ENCODE measurements at places on chromosomes 2 and 18.

DNA sequence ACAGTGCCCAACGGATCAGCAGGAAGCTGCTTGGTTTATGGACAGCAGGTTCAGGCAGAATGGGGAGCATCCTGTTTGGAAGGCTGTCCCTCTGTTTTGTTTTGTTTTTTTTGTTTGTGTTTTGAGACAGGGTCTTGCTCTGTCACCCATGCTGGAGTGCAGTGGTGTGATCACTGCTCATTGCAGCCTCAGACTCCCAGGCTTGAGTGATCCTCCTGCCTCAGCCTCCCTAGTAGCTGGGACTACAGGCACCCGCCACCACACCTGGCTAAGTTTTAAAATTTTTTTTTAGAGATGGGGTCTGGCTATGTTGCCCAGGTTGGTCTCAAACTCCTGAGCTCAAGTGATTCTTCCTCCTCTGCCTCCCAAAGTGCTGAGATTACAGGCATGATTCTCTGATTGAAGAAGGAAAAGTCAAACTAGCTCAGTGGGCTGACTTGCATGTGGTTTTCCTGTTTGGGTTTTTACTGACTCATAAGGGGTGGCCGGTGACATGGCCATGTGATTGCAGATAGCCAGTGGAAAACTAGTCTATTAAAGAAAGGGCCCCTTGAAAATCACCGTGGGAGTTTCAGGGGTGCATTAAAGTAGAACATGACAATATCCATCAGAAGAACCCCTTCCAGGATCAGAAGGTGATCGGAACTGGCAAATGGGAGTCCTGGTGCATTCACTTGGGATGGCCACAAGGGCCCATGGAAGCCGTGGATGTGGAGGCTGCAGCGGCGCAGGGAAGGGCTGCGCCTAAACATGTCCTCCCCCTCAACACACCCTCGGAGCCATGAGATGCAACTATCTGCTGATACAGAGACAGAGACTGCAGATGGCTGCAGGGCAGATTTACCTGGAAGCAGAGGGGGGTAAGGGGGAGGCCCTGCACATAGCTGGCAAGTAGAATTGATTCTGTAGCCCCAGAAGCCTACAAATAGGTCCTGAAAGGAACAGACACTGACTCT lies 26.5 kb downstream of the AQP12B start:
- DNase-seq = peak; percentile 45

- peak; percentile 15 for DNase-seq
Measured at GRCh38 chr2:235001237-235002133, 49.7 kb downstream of the SH3BP4 start.

GRCh38 chr2:12331698-12332097 lies 385.0 kb upstream of the TRIB2 start:
- no peak for DNase-seq

GRCh38 chr2:236359426-236360045 lies 95.3 kb upstream of the ASB18 start:
- no peak for DNase-seq

GRCh38 chr2:238655974-238656722 lies 191.7 kb upstream of the TWIST2 start:
- no peak for DNase-seq

- DNase-seq = no peak
Measured at GRCh38 chr2:100317634-100318033, 4.7 kb downstream of the LONRF2 start.

DNA sequence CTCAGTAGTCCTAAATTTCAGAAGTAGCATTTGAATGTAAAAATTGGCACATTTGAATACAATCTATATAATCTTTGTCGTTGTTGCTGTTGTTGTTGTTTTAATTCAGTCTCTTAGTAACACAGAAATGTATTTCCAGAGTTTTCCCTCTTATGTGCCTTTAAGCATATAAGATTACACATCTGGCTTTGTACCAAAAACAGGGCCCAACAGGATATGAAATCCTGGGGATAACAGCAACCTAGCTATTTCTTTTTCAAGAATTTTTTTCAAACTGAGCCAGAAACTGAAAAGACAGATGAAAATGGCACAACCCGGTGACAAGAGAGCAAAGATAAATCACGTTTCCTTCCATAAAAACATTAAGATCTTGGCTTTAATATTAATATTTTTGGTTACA lies 906.7 kb downstream of the NRXN1 start:
- DNase-seq = no peak

GRCh38 chr18:459814-460593 lies 40.5 kb downstream of the COLEC12 start:
- peak; percentile 2 for DNase-seq

GRCh38 chr2:36562973-36563532 lies 34.9 kb downstream of the FEZ2 start:
- DNase-seq = no peak

DNA sequence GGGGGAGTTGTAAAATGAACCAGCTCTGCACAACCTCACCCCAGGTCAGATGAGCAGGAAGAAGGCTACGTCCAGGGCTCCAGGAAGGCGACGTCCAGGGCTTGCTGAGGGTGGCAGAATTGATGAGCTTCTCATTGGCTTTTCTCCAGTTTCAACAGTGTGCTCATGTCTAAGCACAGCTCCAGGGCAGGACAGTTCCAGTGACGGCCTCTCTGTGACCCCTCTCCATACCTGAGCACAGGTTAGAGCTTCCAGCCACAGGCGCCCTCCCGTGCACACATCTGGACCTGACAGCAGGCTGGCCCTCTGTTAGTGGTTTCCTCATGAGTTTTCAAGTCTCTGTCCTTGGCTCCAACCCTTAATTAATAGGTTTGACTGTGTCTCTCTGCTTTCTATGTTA lies 327.6 kb downstream of the ZNF516 start:
- no peak for DNase-seq

GRCh38 chr2:35160871-35161270 lies 1194.7 kb upstream of the CRIM1 start:
- DNase-seq = no peak

DNA sequence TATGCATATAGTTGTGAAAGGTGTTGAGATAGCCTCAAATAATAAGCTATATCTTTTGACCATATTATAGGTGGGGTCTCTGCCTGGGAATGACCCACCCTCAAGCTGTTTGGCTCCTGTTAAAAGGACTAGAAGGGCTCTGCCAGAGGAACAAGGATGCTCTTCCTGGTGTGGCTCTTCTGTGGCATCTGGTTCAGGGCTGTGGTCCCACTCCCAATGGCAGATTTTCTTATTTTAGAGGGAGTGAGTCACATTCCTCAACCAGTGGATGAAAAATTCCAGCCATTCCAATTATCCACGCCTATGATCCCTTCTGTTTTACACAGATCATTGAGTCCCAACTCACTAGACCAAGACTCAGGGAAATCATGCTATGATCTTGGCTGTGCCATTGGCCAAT lies 119.9 kb downstream of the PARD3B start:
- no peak for DNase-seq

- peak; percentile 55 for DNase-seq
Measured at GRCh38 chr18:63619661-63620060, 24.4 kb downstream of the SERPINB4 start.

DNA sequence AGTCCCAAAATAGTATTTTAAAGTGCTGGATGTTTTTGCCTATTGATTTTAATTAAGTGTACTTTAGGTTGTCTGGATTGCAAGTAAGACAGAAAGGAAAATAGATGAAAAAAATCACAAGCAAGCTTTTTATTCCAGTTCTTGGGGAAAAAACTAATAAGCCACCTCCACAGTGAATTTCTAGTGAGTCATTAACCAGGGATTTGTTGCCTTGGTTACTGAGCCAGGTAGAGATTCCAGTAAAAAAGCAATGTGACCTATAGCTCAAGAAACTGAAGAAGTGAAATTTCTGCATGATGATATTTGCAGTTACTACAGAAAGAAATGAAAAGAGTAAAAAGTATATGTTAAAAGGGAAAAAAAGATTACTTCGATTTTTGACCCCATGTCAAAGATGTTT lies 160.6 kb downstream of the METTL4 start:
- no peak for DNase-seq

DNA sequence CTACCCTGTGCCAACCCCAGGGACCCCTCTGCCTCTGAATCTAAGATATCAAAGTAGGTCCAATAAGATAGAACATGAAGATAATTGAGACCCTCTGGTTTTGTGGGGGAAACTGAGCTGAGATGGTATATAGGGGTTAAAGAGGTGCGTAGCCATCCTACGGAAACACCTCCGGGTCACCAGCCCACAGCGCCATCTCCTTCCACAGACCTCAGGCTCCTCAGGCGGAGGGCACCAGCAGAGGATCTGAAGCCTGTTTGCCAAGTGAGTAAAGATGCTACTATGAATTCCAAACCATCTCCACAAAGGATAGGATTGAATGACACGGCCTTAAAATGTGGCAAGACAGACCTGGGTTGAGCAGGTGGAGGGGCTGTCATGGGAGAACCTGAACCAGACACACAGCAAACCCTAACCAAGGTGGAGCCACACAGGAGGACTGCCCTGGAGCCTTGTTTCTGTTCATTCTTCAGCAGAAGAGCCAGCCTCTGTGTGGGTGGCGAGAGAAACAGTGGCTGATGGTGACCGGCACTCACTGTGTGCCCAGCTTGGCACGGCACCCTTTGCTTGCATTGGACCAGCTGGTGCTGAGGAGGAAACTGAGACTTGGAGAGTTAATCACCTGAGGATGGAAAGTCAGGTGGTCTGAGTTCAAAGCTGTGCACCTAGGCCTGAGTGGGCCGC lies 10.2 kb downstream of the GBX2 start:
- DNase-seq = peak; percentile 66

DNA sequence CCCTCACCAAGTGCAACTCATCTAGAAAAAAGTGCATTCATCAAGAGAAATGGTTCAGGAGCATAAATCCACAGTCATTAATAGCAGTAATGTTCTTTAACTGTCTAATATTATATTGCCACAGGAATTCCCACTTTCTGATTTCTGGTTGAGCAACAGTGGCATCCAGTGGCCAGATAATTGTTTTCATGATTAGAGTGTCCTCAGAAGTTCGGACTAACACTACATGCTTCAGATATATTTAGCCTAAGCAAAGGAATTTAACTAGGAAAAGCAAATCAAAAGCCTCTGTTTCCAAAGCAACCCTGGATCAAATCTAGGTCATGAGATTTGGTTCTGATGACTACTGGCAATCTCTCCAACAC lies 9.8 kb upstream of the ERBB4 start:
- DNase-seq = peak; percentile 31

GRCh38 chr2:62768615-62769014 lies 63.1 kb downstream of the EHBP1 start:
- DNase-seq = no peak

DNA sequence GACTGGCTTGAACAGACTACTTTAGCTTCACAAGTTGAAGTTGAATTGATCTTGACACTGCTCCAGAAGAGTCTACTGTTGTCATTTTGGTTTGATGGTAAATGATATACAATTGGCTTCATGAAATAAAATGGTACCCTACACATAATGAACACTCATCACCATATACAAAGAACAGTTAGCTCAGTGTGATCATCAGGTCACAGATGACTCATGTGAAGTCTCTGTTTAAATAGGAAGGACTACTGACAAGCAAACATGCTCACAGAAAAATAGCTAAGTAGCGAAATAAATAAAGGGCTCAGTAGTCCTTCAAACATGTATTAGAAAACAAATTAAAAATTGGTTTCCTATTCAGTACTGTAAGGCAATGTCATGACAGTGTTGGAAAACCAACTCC lies 96.2 kb downstream of the MEIS1 start:
- DNase-seq = no peak

GRCh38 chr18:46167971-46168370 lies 63.8 kb downstream of the HAUS1 start:
- DNase-seq = no peak

DNA sequence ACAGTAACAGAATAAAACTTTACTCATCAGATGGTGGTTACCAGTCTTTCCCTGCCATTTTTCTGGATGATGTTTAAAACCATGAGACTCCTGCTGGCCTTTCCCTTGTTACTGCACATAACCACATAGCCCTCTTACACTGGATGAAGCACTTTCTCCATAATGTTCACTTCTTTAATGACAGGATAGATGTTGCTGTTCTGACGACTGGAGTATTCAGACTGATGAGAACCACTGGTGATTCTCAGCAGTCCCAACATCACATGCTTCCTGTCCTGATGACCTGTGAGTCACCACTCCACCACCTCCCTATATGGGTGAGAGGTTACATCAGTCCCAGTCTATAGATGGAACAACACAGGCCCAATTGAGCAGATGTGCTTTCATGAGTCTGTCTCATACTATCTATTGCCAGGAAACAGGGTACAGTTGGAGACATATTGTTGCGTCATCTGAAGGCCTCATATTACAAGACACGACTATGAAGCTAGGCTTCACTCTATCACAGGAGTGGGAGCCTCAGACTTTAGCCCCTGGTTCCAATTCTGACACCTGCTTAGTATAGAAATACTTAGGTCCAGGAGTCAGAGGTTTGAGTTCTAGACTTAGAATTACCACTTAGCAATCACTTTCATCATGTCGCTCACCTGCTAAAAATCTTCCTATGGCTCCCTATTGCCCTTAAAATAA lies 145.7 kb upstream of the KLF7 start:
- DNase-seq = peak; percentile 90

GRCh38 chr2:7649461-7650228 lies 732.4 kb downstream of the RNF144A start:
- DNase-seq = no peak

DNA sequence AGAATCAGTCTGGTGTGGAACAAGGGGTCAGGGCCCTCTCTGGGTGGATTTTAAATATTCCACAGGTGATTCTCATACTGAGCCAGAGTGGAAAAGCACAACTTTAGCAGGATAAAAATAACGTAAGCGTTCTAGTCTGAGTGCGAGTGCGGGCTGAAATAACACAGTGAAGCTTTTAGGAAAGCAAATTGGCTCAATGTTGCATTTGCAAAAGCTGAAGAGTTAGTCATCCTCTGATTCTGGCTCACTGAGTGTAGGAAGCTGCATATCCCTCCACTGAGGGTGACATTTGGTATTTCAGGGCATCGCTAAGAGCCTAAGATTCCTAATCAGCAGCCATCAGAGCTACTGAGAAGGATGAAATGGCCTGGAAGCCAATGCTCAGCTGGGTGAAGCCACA lies 134.7 kb downstream of the RIF1 start:
- DNase-seq = no peak

DNA sequence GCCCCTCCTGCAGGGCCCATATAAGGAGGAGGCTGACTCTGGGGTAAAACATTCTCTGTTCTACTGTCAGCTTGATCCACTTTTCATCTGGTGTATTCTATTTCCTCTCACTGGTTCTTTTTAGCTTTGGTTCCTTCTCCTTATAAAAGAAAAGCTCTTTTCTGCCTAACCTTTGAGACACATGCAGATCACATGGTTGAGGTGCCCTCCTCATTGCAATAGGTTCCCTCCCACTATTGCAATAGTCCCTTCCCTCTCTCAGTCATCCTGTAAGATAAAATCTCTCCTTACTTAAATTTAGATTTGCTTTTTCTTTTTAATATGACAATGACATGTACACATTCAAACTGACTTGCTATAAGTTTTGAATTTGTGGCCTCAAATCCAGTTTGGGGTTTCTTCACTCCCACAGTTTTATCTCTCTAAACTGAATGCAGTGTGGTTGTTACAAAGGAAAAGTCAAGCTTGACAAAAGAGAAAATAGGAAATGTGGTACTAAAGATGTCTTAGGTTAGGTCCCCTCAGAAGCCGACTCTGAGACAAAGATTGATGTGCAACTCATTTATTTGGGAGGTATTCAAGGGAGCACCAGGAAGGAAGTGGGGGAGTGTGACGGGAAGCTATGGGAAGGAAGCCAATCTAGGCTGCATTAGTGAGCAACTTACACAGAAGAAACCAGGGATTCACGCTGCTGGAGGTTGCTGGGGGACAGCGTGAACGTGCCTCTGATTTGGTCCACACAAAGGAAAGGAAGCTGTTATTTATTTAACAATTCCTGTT lies 127.6 kb upstream of the LINC00305 start:
- DNase-seq = no peak

GRCh38 chr2:44495035-44495434 lies 133.3 kb downstream of the CAMKMT start:
- DNase-seq = no peak

GRCh38 chr2:215728504-215729065 lies 284.8 kb downstream of the MREG start:
- peak; percentile 80 for DNase-seq
